Activated T-helper 9 cell treated with anti-CD3 and anti-CD28 coated beads, Interleukin-2, amount 50 U/mL, for 16 hours (primary cell): ENCODE measurements at places on chromosomes 1 and 21.

DNA sequence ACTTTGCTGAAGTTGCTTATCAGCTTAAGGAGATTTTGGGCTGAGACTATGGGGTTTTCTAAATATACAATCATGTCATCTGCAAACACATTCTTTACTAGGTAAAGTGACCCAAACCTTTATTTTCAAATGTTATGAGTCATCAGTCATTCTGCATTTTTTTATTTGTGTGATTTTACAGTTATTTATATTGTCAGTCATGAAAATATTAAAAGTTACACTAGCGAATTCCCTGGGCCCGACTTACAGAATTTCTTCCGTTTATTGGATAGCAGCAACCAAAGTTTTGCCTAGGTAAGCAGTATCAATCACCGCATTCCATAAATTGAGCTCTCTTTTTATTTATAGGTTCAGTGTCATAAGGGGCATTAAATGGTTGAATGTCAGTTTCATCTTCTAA lies 13.8 kb downstream of the OR2M5 start:
- no peak for DNase-seq

- no peak for DNase-seq
Measured at GRCh38 chr1:182620924-182621585, 16.9 kb upstream of the RGS16 start.

GRCh38 chr1:60822252-60822651 lies 260.1 kb upstream of the NFIA start:
- no peak for DNase-seq

DNA sequence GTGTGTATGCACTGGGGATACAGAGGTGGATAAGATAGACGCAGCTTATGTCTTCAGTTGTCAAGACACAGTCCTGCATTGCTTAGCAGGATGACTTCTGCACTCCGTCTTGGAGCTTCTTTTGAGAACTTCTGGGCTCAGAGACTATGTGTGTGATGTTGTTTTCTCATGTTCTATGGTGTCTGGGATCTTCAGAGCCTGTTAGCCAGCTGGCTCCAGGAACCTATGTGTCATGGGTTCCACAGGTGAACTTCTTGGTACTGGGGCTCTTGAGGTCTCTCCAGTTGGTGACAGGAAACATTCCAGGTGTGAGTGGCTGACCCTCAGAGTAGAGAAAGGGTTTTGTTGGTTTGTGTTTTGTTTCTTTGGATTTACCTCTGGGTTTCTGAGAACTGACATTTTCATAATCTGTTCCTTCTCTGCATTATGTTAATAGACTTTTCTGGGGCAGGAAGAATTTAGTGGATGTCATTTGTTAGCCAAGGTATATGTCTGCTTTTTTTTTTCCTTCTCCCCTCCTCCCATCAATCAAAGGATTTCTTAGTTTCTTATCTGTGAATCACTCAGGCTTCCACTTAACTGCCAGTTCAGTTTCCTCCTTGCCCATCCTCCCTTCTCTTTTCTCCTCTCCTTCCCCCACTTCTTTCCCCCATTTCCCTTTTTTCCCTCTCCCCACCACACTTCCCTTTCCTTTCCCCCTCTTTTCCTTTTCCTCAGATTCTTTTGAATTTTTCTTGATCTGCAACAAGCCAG lies 18.1 kb downstream of the FGGY start:
- no peak for DNase-seq

GRCh38 chr21:44006656-44007055 lies 5.5 kb upstream of the TRAPPC10 start:
- no peak for DNase-seq

- DNase-seq = no peak
Measured at GRCh38 chr1:33140153-33141149, 41.4 kb downstream of the TRIM62 start.

DNA sequence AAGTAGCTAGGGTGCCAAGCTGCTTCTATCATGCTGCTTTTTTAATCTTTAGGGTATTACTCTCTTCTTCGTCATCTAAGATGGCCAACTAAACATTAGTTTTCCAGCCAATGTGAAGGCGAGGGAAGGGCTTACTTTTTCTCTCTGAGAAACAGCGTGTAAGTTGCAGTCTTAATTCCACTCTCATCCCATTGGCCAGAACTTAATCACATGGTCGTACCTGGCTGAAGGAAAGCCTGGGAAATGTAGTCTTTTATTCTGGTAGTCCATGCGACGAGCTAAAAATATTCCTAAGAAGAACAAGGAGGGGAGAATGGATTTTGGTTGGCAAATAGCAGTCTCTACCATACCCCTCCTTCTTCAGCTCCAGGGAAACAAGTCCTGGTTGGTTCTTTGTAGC lies 21.5 kb downstream of the DNAJC6 start:
- no peak for DNase-seq
